ENCODE measurements at places on chromosomes 2 and 18.

DNA sequence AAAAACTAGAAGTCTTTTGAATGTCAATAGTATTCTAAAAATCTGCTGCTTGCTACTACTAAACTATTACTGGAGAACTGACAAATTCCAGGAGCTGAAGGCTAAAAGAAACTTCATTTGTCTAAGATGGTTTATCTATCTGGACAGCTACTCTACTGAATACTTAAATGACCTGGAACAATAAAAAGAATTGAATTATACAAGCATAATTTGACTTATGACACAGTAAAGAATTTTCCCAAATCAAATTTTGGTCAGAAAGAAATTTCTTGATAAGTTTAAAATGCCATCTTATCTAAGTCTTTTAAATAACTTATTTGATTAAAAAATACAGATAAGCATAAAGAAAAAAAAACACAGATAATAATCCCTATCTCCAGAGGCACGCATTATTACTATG is 80.2 kb upstream of the ITGA4 start:
- DNase-seq = no peak

DNA sequence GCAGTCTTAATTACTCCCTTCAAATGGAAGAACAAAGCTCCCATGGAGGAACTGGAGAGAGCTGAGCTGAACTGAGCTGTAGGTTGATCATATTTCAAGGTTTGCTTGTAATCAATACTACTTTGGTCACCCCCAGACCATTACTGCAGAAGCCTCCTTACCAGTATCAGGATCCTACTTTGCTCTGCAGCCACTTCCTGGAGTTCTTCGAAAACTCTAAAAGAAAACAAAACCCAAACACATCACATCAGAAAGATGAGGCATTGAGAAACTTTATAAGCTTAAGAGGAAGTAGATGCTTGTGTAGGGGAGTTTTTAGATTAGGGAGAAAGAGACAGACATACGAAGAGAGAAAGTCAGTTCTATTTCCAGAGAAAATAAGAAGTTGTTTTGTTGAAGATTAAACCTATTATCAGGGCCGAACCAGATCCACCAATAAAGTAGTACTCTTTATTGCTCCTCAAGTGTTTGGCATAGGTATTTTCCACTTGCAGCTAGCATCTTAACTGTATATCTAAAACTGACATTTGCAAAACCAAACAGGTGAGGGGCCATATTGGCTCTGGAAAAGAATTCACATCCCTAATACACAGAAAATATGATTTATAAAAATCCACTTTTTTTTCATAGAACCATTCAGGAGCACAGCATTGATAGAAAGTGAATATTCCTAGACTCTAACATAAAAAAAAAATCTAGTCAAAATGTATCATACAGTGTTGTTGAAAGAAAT is 166.9 kb upstream of the KLF7 start:
- DNase-seq = peak; percentile 30

DNA sequence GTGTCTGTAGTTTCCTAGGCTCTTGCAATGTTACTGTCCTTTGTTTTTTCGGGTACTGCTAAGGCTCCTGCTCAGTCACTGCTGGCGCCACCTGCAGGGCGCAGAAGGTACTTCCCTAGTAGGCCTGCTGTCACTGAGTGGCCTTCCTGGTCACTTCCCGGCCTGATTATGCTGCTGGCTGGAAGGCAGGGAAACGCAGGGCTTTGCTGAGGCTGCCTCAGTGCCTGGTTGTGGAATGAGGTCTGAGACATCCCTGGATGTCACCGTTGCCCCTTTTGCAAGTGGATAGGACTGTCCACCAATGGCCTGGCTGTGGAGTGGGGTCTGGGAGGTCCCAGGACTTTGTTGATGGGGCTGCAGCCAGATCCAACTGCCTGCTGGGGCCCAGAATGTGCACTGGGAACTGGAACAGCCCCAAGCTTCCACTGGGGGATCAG is 13.1 kb downstream of the DAW1 start:
- peak; percentile 78 for DNase-seq

- DNase-seq = no peak
Observed at GRCh38 chr18:3207565-3207964, 12.2 kb downstream of the MYOM1 start.

DNA sequence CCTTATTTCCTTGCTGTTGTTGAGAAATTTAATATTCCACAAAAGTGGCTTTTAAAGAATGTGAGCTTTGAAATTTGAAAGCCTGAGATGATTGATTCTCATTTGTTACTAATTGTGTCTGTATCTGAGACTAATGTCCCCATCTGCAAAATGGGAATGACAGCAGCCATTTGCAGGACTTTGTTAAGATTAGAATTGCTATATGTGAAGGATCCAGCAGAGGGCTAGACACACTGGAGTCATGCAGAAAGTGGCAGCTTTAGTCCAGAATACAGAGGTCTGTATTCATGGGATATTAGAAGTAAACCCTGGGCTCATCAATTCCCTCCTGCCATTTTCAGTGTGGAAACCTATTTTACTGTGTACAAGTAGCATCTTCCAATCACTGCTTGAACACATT is 296.5 kb upstream of the GYPC start:
- peak; percentile 35 for DNase-seq

Measured in NB4 (cell line).